ENCODE measurements at places on chromosomes 4 and X.

DNA sequence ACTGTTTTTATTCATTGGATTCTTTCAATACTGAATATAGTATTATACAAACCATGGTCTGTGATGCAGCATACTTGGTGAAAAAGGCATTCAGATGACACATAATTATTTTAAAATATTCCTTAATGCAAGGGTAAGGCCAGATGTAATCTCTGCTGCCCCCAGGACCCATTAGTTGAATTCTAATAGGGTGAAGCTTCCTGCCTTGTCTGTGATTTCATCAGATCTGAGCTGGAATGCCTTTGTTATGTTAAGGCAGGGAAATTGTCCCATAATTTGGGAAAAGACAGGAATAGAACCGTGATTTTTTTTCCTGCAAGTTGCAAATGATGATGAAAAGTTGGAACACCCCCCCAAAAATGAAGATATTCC is 26.1 kb downstream of the ZRSR2 start:
- H3K4me1 ChIP-seq = peaks cover 6% of the 10 kb centered on the region
- H3K27me3 ChIP-seq = no peaks in the 10 kb centered on the region
- no peak for DNase-seq
- no peak overlapping the region for H3K4me3 ChIP-seq
- peaks cover 19% of the 10 kb centered on the region for H3K36me3 ChIP-seq
- H3K27ac ChIP-seq = no peak overlapping the region

GRCh38 chr4:174882317-174882992 is 35.7 kb upstream of the ADAM29 start:
- DNase-seq = no peak
- no peaks in the 10 kb centered on the region for H3K4me1 ChIP-seq
- no peak overlapping the region for H3K4me3 ChIP-seq
- H3K36me3 ChIP-seq = no peaks in the 10 kb centered on the region

GRCh38 chrX:23246001-23246400 is 88.6 kb upstream of the PTCHD1 start:
- H3K36me3 ChIP-seq = no peaks in the 10 kb centered on the region
- H3K27me3 ChIP-seq = no peaks in the 10 kb centered on the region
- DNase-seq = no peak
- H3K4me3 ChIP-seq = no peak overlapping the region
- no peaks in the 10 kb centered on the region for H3K4me1 ChIP-seq

GRCh38 chr4:158208963-158209640 is 1.2 kb upstream of the TMEM144 start:
- no peak overlapping the region for H3K4me3 ChIP-seq
- peaks cover 17% of the 10 kb centered on the region for H3K4me1 ChIP-seq
- H3K27ac ChIP-seq = no peak overlapping the region
- no peak for DNase-seq
- H3K36me3 ChIP-seq = no peaks in the 10 kb centered on the region
- no peaks in the 10 kb centered on the region for H3K27me3 ChIP-seq

DNA sequence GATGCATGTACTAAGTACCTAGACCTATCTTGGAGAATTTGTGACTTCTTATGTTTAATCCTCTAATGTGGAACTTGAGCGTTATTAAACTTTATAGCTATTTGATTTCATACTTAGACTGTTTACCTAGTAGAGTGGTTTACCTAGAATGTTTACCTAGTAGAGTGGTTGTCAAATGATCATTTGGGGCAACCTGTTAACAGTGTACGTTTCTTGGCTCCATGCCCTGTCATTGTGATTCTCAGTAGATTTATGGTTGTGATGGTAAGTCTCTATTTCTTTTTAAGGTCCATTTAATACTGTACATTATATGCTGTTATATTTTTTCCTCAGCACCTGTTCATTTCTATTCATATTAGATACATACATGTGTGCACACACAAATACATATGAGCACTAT is 233.0 kb upstream of the MAD2L1 start:
- no peaks in the 10 kb centered on the region for H3K36me3 ChIP-seq
- H3K4me3 ChIP-seq = no peak overlapping the region
- H3K27ac ChIP-seq = no peak overlapping the region
- H3K4me1 ChIP-seq = no peaks in the 10 kb centered on the region
- DNase-seq = no peak

- H3K27me3 ChIP-seq = no peaks in the 10 kb centered on the region
- H3K4me1 ChIP-seq = no peaks in the 10 kb centered on the region
- no peaks in the 10 kb centered on the region for H3K36me3 ChIP-seq
Measured at GRCh38 chr4:189021831-189022230, 882.6 kb downstream of the TRIML1 start.

- H3K4me1 ChIP-seq = peaks cover 10% of the 10 kb centered on the region
- H3K27ac ChIP-seq = no peak overlapping the region
- no peak for DNase-seq
- no peak overlapping the region for H3K4me3 ChIP-seq
- no peaks in the 10 kb centered on the region for H3K36me3 ChIP-seq
Measured at GRCh38 chr4:16636912-16637630, 261.4 kb downstream of the LDB2 start.

DNA sequence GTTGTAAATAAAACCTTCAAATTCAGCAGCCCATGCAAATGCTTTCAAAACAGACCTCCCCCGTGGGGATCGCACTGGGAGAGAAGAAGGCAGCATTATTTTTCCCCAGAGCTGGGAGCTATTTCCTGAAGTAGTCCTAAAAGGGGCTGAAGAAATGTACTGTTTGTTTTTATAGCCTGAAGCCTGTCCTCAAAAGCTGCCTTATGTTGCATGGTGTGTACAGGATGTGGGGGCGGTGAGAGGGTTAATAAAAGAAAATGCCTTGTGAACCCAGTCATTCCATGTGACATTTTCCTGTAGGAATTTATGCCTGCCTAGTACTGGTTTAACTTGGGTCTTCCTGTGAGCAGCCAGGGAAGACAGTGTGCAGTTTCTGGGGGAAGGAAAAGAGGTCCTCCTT is 144.1 kb downstream of the SOWAHB start:
- no peaks in the 10 kb centered on the region for H3K4me1 ChIP-seq
- no peak overlapping the region for H3K4me3 ChIP-seq
- no peaks in the 10 kb centered on the region for H3K27me3 ChIP-seq
- H3K36me3 ChIP-seq = peaks cover 15% of the 10 kb centered on the region

DNA sequence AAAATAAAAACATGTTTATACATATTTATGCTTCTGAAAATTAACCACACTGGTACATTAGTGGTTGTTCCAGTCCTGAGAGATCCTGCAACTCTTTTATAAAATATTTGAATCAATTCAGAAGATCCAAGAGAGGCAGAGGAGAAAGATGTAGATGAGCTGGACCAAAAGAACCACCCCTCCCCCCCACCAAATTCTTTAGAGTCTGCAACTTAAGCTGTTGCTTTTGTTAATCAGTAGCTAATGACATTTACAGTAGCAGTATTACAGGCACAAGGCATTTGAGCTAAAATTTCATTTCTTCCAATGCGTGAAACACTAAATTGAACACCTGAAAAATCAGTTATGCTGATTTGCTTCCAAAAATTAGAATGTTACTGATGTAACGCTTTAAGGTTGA is 61.5 kb downstream of the PDK3 start:
- peaks cover 61% of the 10 kb centered on the region for H3K4me1 ChIP-seq
- peaks cover 9% of the 10 kb centered on the region for H3K36me3 ChIP-seq
- DNase-seq = peak; percentile 59
- H3K4me3 ChIP-seq = peak overlapping the region; percentile 17
- H3K27me3 ChIP-seq = no peaks in the 10 kb centered on the region
- peak overlapping the region; percentile 87 for H3K27ac ChIP-seq

DNA sequence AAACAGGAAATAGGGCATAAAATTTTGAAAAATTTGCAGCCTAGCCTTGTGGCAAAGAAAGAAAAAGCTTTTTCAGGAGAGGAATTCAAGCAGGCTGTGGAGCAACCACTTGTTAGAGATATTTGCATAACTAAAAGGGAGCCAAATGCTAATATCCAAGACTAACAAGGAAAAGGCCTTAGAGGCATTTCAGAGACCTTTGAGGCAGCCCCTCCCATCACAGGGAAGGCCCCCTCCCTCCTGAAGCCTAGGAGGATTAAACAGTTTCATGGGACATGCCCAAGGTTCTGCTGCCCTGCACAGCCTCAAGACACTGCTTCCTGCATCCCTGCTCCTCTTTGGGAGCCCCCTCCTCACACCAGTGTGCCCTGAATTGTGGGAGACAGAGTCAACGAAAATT is 275.4 kb upstream of the SFRP2 start:
- H3K4me1 ChIP-seq = no peaks in the 10 kb centered on the region
- H3K27me3 ChIP-seq = no peaks in the 10 kb centered on the region
- DNase-seq = no peak

DNA sequence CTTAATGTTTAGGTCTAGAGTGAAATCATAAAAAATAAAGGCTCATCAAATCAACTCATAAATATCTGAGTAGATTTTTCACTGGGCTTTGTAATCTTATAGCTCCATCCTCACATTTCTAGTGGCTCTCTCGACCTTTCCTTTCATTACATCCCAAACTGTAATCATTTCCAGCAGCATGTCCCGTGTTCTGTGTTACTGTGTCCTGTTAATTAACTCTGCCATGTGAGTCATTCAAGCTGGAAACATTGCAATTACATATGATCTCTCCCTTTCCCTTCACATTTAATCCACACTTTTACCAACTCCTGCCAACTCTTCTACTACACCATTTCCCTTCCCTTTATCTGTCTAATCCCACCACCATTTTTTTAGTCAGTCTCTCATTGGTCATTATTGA is 75.5 kb downstream of the UGT8 start:
- no peaks in the 10 kb centered on the region for H3K4me1 ChIP-seq
- H3K27me3 ChIP-seq = no peaks in the 10 kb centered on the region
- H3K36me3 ChIP-seq = no peaks in the 10 kb centered on the region
- DNase-seq = no peak
- H3K27ac ChIP-seq = no peak overlapping the region
- no peak overlapping the region for H3K4me3 ChIP-seq

DNA sequence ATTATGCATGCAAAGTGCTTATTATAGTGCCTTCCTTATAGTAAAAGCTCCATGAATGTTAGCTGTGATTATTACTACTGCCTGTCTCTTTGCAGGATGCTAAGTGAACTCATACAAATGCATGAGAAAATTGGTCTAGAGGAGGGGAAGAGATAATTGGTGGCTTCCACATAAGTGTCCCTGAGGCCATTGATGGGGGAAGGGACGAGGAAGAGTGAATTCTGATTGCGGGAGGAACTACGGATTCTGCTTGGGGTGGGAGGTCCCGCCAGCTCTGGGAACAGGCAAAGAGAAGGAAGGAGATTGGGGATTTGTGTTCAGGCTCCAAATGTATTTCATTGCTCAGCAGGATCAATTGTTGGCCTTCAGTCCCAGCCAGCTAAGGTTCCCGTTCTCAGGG is 11.6 kb upstream of the ARHGAP36 start:
- H3K36me3 ChIP-seq = no peaks in the 10 kb centered on the region
- no peaks in the 10 kb centered on the region for H3K27me3 ChIP-seq
- DNase-seq = no peak
- no peak overlapping the region for H3K4me3 ChIP-seq
- H3K4me1 ChIP-seq = peaks cover 4% of the 10 kb centered on the region

DNA sequence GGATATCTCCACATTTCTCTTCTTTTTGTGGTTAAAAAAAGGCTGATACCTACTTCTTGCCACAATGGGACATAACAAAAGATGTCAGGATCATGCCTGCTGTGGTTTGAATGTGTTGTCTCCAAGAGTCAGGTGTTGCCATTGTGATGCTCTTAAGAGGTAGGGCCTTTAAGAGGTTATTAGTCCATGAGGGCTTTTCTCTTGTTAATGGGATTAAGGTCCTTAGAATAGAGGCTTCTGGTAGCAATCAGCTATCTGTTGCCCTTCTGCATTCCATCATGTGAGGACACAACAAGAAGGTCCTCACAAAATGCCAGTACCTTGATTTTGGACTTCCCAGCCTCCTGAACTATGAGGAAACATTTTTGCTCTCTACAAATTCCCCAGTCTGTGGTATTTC is 191.4 kb downstream of the GBA3 start:
- H3K27me3 ChIP-seq = no peaks in the 10 kb centered on the region
- H3K4me1 ChIP-seq = peaks cover 13% of the 10 kb centered on the region
- H3K36me3 ChIP-seq = no peaks in the 10 kb centered on the region

- H3K36me3 ChIP-seq = no peaks in the 10 kb centered on the region
- H3K27me3 ChIP-seq = no peaks in the 10 kb centered on the region
- H3K4me3 ChIP-seq = no peak overlapping the region
- H3K27ac ChIP-seq = no peak overlapping the region
Measured at GRCh38 chrX:67961516-67961915, 417.7 kb downstream of the AR start.

DNA sequence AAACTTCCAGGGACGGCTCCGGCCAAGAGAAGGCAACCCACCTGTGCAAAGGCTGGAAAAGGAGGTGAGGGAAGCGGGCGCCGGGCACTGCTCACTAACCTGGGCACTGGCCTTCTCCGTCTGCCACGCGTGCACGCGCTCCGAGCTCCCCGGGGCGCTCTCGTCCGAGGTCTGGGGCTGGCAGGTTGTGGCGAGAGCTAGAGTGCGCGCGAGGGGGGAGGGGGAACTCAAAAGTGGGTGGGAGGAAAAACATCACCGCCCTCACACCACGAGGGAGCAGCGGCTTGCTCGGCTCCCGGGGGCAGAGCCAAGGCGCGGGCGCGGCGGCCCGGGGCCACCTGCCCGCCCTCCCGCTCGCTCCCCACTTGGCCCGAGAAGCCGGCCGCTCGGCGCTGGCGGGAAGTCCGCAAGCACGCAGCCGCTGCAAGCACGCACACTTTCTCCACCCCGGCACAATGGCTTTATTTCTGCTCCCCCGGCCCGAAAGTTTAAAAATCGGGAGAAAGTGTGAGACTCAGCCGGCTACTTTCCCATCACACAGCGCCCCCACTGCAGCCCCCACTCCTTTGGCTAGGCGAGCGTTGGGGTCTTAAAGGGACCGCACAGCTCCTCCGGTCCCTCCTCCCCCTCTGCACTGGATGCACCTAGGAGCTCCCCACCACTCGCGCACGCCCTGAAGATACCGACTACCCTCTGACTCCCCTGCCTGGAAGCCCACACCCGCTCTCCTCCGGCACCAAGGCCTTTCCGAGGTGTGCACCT is at the start of gene CHRDL1:
Gene CHRDL1 (minus strand): TSS at position 173 of the 762 bp plus-strand sequence. CDS start 3,636 bp downstream, outside the sequence.
- H3K27ac ChIP-seq = no peak within 1 kb of the TSS
- DNase-seq = peak; percentile 50
- H3K4me1 ChIP-seq = peaks cover 5% of the 10 kb centered on the region
- H3K4me3 ChIP-seq = peak within 1 kb of the TSS; percentile 47
- H3K27me3 ChIP-seq = no peaks in the 10 kb centered on the region

GRCh38 chrX:44017676-44018075 is 44.5 kb upstream of the NDP start:
- no peaks in the 10 kb centered on the region for H3K4me1 ChIP-seq
- H3K36me3 ChIP-seq = no peaks in the 10 kb centered on the region

GRCh38 chrX:23134136-23134535 is 134.4 kb downstream of the DDX53 start:
- no peaks in the 10 kb centered on the region for H3K4me1 ChIP-seq
- H3K27me3 ChIP-seq = no peaks in the 10 kb centered on the region
- H3K36me3 ChIP-seq = no peaks in the 10 kb centered on the region
- H3K27ac ChIP-seq = no peak overlapping the region
- no peak for DNase-seq

GRCh38 chrX:54992911-54993622 is 921 bp downstream of the PFKFB1 start:
- no peaks in the 10 kb centered on the region for H3K4me1 ChIP-seq
- no peak overlapping the region for H3K4me3 ChIP-seq
- no peaks in the 10 kb centered on the region for H3K27me3 ChIP-seq
- no peak overlapping the region for H3K27ac ChIP-seq

GRCh38 chr4:112029771-112030171 is 115.5 kb upstream of the FAM241A start:
- peak; percentile 14 for DNase-seq
- H3K4me3 ChIP-seq = no peak overlapping the region

- no peaks in the 10 kb centered on the region for H3K36me3 ChIP-seq
- no peak overlapping the region for H3K4me3 ChIP-seq
- no peak overlapping the region for H3K27ac ChIP-seq
- DNase-seq = no peak
- H3K4me1 ChIP-seq = no peaks in the 10 kb centered on the region
Measured at GRCh38 chrX:81316163-81316562, 114.3 kb downstream of the SH3BGRL start.
